ENCODE measurements at places on chromosomes 7 and 10.

GRCh38 chr7:101870361-101871062 is 53.1 kb downstream of the CUX1 start:
- no peak for DNase-seq

GRCh38 chr10:20457649-20458048 is 439.5 kb downstream of the NEBL start:
- DNase-seq: no peak

DNA sequence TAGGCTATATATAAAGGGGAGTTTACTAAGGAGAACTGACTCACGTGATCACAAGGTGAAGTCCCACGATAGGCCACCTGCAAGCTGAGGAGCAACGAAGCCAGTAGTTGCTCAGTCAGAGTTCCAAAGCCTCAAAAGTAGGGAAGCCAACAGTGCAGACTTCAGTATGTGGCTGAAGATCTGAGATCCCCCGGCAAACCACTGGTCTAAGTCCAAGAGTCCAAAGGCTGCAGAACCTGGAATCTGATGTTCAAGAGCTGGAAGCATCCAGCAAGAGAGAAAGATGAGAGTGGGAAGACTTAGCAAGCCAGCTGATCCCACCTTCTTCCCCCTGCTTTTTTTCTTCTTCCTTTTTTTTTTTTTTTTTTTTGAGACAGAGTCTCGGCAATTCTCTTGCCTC is 27.0 kb upstream of the GSDME start:
- DNase-seq: no peak

DNA sequence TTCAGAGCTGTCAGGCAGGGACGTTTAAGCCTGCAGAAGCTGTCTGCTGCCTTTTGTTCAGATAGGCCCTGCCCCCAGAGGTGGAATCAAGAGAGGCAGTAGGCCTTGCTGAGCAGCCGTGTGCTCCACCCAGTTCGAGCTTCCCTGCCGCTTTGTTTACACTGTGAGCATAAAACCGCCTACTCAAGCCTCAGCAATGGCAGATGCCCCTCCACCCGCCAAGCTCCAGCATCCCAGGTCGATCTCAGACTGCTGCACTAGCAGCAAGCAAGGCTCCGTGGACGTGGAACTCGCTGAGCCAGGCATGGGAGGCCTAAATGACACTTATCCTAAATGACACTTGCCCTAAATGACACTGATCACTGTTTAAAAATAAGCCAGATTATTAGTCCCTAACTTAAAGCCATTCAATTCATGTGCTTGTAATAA is 6.8 kb upstream of the ASB15 start:
- peak; percentile 16 for DNase-seq

GRCh38 chr10:49572594-49573114 is 33.7 kb upstream of the ERCC6 start:
- no peak for DNase-seq

GRCh38 chr10:58894929-58895328 is 281.5 kb upstream of the PHYHIPL start:
- DNase-seq: no peak

- no peak for DNase-seq
Observed at GRCh38 chr7:95811846-95812445, 39.6 kb downstream of the DYNC1I1 start.

DNA sequence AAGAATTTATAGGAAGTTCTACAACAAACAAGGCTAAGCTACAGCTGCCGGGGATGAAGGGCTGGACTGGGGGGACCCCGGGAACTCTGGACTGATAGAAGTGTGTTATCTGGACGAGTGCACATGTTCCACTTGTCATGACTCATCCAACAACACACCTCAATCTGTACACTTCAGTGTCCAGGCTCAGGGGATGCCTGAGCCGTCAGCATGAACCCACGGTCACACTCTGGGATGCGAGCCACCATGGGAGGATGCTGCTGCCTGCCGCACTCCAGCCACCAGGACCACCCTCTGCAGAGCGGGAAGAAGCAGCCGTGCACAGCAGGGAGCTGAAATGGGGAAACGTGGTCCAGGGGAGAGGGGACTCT is 67.5 kb downstream of the MAD1L1 start:
- DNase-seq: no peak

- DNase-seq: no peak
Observed at GRCh38 chr10:61100887-61101286, 156.9 kb upstream of the RHOBTB1 start.

DNA sequence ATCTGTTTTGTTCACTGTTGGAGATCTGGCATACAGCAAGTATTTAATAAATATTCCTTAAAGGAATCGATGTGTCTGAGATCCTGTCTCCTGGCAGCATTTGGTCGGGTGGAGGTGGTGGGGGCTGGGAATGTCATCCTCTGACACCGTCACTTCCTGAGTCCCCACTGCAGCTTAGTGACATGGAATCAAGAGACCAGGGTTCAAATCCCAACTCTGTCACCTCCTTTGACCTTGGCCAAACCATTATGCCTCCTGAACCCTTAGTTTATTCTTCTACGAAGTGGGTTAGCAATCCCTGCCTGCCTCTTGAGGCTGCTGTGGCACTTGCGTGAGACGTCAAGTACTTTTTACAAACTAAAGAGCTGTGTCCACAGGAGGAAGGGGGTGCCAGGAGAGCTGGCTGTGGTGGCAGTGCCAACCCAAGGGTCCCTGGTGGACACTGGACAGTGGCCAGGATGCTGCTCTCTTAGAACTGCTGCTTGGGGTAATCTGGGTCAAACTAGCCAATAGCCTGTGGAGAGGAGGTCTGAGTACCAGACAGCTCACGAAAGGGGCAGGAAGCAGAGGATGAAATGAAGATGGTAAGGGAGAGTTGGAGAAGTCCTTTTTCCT is 8.0 kb upstream of the ZMIZ1 start:
- no peak for DNase-seq

DNA sequence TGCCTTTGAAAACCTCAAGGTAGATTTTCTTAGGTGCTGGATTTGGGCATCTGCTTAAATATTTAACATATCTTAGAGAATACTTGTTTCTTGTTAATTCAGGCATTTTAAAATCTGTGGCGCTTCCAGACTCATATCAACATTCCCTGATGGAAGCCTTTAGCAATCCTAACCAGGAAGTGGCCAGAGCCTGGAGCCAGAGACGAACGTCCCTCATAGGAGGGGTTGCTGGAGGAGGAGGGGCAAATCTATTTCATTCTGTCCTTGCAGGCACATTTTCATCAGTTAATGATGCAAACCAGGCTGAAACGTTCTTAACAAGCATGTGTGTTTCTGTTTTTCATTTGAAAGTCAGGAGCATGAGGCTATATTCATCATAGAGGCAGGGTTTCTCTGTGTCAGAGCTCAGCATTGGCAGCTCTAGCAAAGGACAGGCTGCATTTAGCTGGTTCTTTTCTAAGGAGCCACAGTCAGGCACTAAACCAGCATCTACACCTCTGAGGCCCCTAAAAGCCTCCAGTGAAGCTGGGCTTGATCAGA is 17.8 kb upstream of the IFIT2 start:
- no peak for DNase-seq

- no peak for DNase-seq
Observed at GRCh38 chr7:149690688-149691446, 82.5 kb downstream of the ZNF467 start.

- DNase-seq: no peak
Observed at GRCh38 chr7:11191574-11192220, 218.0 kb downstream of the PHF14 start.

DNA sequence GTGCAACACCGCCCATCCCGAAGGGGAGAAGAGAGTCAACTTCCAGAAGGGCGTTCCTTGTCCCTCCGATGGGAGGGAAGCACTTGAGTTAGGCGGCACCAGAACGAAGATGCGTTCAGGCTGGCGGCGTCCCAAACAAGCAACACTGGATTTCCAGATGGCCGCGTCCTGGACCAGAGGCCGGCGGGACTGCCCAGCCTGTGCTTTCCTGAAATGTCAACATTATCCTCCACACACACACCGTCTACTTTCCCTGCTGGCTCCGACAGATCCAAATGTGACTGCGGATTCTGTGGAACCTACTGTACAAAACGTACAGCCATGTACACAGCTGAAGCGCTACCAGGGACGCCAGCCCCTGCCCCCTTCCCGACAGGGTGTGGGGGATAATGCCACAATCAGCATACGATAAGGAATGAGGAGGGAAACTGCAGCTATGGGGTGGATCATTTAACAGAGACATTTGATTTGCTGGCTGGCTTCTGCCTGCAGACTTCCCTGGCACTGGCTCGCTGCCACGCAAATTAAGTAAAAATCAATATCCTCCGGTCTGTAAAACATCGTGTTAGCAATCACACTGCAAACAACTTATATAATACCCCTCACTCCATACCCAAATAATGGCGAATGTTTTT is 82.1 kb downstream of the ZRANB1 start:
- DNase-seq: no peak

DNA sequence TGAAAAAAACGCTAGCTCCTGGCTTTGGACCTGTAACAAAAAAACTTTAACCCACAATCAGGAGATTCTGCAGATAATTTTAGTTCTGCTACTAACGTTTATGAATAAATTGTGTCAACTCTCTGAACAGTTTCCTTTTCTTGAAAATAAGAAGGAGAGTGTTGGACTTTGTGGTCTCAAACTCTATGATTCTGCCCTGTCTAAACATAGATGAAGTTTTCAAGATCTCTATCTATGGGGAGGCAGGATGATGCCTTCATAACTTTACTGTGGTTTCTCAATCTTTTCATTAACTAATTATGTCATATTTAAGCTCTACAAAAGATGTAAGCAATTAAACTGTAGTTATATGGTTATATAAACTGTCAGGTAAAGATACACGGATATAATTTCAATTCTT is 162.0 kb downstream of the REEP3 start:
- no peak for DNase-seq

DNA sequence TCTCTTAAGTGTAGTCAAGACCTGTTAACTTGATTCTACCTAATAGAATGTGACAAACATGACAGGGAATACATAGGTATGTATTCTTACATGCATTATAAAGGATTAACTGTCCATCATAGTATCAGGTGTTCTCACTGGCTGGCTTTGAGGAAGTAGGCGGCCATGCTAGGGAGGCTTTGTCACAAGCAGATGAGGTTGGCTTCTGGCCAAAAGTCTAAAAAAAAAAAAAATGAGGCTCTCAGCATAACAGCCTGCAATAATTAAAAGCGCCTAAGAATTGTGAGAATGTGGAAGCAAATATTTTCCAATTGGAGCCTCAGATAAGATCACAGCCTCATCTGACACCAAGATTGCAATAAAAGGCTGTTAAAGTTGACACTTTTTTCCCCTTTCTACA is 1256.8 kb upstream of the SORCS1 start:
- DNase-seq: no peak

GRCh38 chr7:94584113-94584512 is 71.8 kb downstream of the SGCE start:
- no peak for DNase-seq

DNA sequence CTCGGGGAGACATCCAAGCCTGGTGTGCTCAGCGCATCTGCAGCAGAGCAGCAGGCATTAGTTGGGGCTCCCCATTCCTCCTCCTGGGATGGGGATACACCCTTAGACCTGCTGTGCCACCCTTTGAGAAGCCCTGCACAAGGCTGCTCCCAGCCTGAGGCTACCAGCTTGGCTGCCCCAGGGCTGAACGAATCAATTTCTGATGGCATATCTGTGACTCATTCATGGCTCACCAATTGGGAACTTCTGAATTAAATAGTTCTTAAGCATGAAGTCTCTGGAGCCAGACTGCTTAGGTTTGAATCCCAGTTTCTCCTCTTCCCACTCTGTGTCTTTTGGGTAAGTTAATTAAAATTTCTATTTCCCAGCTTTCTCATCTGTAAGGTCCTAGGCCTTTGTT is 16.3 kb upstream of the GLI3 start:
- no peak for DNase-seq

DNA sequence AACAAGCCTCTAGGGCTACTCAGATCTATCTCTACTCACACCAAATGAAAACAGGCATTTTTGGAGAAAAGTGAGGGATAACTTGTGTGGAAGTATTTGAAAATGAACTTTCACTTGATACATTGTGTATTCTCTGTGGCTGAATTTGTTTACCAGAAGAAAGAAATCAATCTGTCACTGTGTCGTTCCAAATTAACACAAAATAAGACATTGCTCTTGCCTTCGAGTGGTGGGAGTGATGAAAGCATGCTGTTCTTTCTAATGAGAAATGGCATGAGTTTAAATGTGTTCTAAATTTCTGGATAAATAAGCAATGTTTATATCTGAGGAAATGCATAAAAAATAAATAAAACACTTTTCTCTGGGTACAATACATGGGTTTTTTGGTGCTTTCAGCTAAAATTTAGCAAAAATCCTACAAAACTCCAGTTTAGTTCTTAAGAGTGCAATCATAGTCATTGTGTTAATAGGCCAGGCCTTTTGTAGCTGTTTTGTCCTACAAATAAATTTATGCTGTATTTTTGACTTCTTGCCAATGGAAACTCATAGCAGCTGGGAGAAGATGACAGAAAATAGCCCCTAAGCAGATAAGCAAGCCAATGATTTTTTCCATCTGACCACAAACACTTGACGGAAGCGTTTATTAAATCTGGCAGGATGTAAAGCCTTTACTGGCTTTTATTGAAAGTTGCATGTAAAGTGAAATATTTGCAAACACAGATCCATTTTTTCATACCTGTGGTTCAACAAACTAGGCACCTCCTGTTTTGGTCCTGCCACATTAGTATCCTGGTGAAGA is 1064.1 kb upstream of the GHITM start:
- DNase-seq: no peak

DNA sequence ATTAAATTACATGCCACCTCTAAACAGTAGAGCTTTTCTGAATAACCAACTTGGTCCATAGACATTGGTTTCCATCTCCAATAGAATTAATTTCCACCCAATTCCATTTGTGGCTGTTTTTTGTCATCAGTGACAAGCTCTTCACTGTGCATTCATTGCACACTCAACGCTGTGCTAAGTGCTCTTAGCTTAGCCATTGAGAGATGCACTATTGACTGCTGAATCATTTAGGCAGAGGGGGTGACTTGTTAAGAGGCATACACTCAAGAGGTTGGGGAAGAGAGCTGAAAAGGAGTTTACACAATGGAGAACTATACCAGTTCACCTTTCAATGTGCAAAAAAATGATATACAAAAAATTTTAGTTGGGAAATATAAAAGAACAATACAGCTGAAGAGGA is 31.9 kb upstream of the CBLL1 start:
- no peak for DNase-seq

DNA sequence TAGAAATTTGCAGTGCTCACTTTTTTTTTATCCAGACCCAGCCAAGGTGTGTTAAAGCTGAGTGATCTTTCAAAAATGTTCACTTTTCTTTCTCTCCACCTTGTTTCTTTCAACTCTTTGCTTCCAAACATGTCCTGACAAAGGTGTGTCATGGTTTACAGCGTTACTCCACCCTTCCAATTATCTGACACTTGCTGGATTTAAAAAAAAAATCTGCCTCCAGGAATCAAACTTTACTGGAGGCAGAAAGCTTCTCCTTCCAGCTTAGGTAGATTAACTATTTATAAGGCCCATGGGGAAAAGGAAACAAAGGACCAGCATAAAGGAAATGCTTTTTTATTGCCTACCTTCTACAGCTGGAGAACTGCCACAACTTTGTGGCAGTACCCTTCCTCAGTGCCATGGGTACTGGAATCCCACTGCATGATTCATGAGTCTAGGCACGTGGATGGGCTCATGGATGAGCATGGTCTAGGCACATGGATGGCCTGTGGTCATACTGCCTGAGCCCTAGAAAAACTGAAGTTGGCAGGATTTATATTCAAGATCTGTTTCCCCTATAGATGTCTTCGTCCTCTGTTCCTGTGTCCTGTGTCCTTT is at the start of gene COL17A1:
TSS of gene COL17A1 (minus strand) at position 80 of the 600 bp plus-strand sequence. CDS start 5,207 bp downstream, outside the sequence.
- DNase-seq: no peak

- DNase-seq: no peak
Observed at GRCh38 chr7:20647036-20647435, 31.6 kb downstream of the ABCB5 start.

GRCh38 chr10:46550076-46550790 is 6.2 kb downstream of the GPRIN2 start:
- peak; percentile 10 for DNase-seq

- no peak for DNase-seq
Observed at GRCh38 chr7:34982371-34983019, 54.8 kb downstream of the DPY19L1 start.
